ENCODE measurements at places on chromosomes 7 and 10. TPM values are rescaled to one million over a fixed set of nuclear protein-coding genes. Genes with fewer than 3 reads are reported as not detected.

The FAM131B gene
- 2.6 TPM for total RNA-seq

The MARCHF5 gene
- 21.7 TPM for total RNA-seq

The LRGUK gene
- total RNA-seq: 0.19 TPM

DNA sequence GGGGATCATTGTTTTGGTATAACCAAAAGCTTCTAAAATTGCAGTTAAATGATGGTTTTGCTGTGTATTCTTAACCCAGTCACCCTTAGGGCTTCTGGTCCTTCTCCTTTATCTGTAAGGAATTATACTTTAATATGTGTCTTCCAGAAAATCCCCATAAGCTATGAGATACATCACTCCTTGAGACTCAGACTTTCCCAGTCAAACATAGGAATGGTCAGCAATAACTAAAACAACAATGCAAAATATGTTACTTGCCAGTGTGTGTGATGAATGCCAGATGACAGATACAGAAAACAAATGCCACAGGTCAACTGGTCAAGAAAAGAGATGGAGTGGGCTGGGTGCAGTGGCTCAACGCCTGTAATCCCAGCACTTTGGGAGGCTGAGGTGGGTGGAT, 10.1 kb downstream of the ADD3 start:
- no peak for DNase-seq

DNA sequence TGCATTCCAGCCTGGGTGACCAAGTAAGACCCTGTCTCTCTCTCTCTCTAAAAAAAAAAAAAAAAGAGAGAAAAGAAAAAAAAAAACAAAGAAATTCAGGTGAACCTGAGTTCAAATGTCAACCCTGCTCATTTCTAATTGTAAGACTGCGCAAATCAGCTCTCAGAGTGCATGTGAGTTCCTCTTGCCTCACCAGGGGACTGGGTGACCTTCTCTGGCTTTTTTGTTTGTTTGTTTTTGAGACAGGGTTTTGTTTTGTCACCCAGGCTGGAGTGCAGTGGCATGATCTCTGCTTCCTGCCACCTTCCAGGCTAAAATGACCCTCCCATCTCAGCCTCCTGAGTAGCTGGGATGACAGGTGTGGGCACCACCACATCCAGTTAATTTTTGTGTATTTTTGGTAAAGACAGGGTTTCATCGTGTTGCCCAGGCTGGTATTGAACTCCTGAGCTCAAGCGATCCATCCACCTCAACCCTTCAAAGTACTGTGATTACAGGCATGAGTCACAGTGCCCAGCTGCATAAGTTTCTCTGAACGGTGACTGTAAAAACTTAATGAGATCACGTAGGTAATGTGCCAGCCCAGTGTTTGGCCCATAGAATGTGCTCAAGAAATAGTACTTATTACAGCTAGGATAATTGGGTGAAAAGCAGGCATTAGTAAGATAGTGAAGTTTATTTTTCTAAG, 45.3 kb upstream of the BAMBI start:
- DNase-seq: no peak

DNA sequence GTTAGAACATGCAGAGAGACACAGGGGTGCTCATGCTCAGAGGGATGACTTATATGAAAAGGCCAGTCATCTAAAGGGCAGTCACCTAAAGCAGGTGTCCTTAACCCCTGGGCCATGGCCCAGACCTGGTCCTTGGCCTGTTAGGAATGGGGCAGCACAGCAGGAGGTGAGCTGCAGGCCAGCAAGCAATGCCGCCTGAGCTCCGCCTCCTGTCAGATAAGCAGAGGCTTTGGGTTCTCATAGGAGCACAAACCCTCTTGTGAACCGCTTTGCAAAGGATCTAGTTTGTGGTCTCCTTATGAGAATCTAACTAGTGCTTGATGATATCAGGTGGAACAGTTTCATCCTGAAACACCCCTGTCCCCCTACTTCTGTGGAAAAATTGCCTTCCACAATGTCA, 14.5 kb downstream of the ANKRD7 start:
- DNase-seq: no peak

DNA sequence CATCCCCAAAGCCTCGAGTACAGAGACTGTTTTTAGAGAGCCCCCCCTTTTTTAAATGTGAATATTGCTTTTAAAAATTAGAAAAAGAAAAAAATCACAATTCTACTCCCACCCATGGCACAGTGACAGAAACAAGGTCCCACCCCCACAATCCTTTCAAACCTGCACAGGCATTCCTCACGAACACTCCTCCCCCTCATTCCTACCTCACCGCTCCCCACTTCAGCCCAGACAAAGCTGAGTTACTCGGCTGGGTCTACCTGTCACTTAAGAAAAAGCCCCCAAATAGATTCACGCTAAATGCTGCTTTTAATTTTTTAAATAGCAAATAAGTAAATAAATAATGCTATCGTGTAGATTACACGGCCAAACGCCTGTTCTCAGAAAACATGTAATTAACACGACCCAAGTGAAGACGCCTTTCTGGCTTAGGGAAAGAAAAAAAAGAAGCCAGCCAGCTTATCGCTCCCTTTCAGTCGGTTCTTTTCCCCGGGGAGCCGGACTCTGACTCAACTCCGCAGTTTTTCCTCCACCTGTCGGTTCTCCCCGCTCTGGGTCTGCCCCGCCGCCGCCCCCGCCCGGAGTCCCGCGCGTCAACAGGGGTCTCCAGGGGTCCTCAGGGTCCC, 739 bp downstream of the MPP7 start:
- DNase-seq: no peak

DNA sequence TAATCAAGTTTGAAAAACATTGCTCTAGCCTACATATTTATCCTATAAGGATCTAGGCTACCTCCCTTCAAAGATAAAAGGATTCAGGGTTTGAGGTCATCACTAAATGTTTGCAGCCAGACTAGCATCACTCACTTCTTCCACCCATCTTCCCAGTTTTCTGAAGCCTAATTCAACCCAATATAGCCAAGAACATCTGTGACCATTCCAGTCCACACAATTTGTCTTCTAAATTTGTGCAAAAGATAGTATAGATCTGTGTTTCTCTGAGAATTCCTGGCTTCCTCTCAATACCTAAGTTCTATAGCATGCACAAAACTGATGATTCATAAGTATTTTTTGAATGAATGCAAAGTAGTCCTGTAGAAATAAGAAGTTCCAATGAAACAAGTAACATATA, 103.0 kb upstream of the CDK1 start:
- no peak for DNase-seq
